ENCODE measurements at places on chromosomes 5 and 9.

DNA sequence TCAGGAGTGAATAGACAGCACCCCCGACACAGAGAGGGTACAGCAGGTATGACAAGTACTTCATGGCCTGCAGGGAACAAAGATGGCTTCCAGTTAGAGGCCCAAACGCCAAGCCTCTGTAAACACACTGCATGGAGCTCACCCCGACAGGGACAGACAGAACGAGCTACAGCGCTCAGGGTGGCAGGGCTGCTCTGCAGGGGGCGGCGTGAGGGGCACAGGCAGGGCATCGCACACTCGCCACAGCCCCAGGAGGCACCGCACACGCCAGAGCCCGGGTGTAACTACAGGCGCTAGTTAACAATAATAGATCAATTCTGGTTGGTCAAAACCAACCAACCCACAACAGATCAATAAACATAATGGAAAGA is 21.1 kb downstream of the CLPTM1L start:
- no peak for DNase-seq

GRCh38 chr9:132947756-132948155 is 3.3 kb upstream of the TSC1 start:
- no peak for DNase-seq

- DNase-seq = no peak
These were observed 17.4 kb downstream of the CNTFR start for GRCh38 chr9:34572092-34572491.

GRCh38 chr9:96395964-96396363 is 12.5 kb upstream of the SLC35D2 start:
- no peak for DNase-seq

GRCh38 chr9:37904445-37905130 is 661 bp upstream of the SLC25A51 start:
- DNase-seq = no peak

GRCh38 chr9:68750255-68750654 is 45.2 kb downstream of the PIP5K1B start:
- no peak for DNase-seq
